ENCODE measurements at places on chromosomes 12 and 14. TPM values are rescaled to one million over a fixed set of nuclear protein-coding genes. Genes with fewer than 3 reads are reported as not detected.

Gene FLVCR2
- total RNA-seq: 0.74 TPM

Gene NOVA1
- total RNA-seq: 0.40 TPM

Gene TAS2R8
- total RNA-seq: not detected

Gene LALBA
- total RNA-seq: not detected

Gene C12orf60
- total RNA-seq: 1.6 TPM

Gene GALNT16
- total RNA-seq: not detected

Gene FGF6
- not detected for total RNA-seq

Gene HCAR3
- not detected for total RNA-seq

Gene PPP1R36
- 0.28 TPM for total RNA-seq

Gene CD27
- total RNA-seq: 152 TPM

Gene LRTM2
- not detected for total RNA-seq

Gene CCDC85C
- total RNA-seq: 11.8 TPM

All from activated naive CD8-positive, alpha-beta T cell treated with anti-CD3 and anti-CD28 coated beads, Interleukin-2, amount 10 ng/mL, durations not matched to agents 7 days and 5 days (primary cell).